Skeletal muscle tissue (tissue), 5 donors: ENCODE measurements at places on chromosomes 2 and 18. TPM values are rescaled to one million over a fixed set of nuclear protein-coding genes. Genes with fewer than 3 reads are reported as not detected.

The IL36A gene
- total RNA-seq: not detected

The ABCG8 gene
- total RNA-seq: under 0.01 TPM

The MEIS1 gene
- total RNA-seq: 13.6 TPM

The C2orf66 gene
- not detected for total RNA-seq

The ANKRD30B gene
- under 0.01 TPM for total RNA-seq

The MDH1B gene
- not detected for total RNA-seq

The MYO5B gene
- total RNA-seq: 0.52 TPM

The HAAO gene
- total RNA-seq: 4.2 TPM

The EMILIN1 gene
- 61.6 TPM for total RNA-seq

The CPS1 gene
- total RNA-seq: 3.7 TPM

The VAMP8 gene
- 4.7 TPM for total RNA-seq

The HK2 gene
- total RNA-seq: 5.7 TPM

The HOXD9 gene
- 5.7 TPM for total RNA-seq

The DSG4 gene
- total RNA-seq: not detected

The ZFP36L2 gene
- total RNA-seq: 14.1 TPM

The ERLEC1 gene
- total RNA-seq: 44.9 TPM

The GPR55 gene
- not detected for total RNA-seq

The TUBA4B gene
- total RNA-seq: not detected

The FLACC1 gene
- total RNA-seq: 1.0 TPM

The MPHOSPH10 gene
- 7.8 TPM for total RNA-seq

The RIT2 gene
- total RNA-seq: not detected

The ACVR1C gene
- total RNA-seq: 0.52 TPM

The KCTD18 gene
- 11.5 TPM for total RNA-seq

The TUBA3E gene
- total RNA-seq: not detected

The ANKRD62 gene
- total RNA-seq: not detected

The TMEM200C gene
- total RNA-seq: 0.52 TPM

The ACMSD gene
- total RNA-seq: not detected

The WDR7 gene
- 67.3 TPM for total RNA-seq

The TWIST2 gene
- total RNA-seq: 6.8 TPM

The ST8SIA3 gene
- total RNA-seq: not detected

The RSAD2 gene
- 6.8 TPM for total RNA-seq

The AFF3 gene
- 8.4 TPM for total RNA-seq

The ARHGEF4 gene
- total RNA-seq: 11.5 TPM

The PRSS56 gene
- 1.0 TPM for total RNA-seq

The PSMA8 gene
- not detected for total RNA-seq

The ARL5A gene
- 21.9 TPM for total RNA-seq

The GALNT13 gene
- under 0.01 TPM for total RNA-seq

The MOB4 gene
- total RNA-seq: 25.1 TPM

The NDC80 gene
- total RNA-seq: 6.8 TPM

The KRTCAP3 gene
- total RNA-seq: not detected

The FARSB gene
- 18.8 TPM for total RNA-seq

The INPP4A gene
- 12.5 TPM for total RNA-seq

The CRIM1 gene
- 44.9 TPM for total RNA-seq

The TMEM178A gene
- total RNA-seq: 4.7 TPM
